ENCODE measurements at places on chromosomes 16 and 17.

- no peak for DNase-seq
These were observed 15.0 kb upstream of the MT4 start for GRCh38 chr16:56549744-56550385.

GRCh38 chr17:72306037-72306436 lies 185.2 kb downstream of the SOX9 start:
- no peak for DNase-seq

DNA sequence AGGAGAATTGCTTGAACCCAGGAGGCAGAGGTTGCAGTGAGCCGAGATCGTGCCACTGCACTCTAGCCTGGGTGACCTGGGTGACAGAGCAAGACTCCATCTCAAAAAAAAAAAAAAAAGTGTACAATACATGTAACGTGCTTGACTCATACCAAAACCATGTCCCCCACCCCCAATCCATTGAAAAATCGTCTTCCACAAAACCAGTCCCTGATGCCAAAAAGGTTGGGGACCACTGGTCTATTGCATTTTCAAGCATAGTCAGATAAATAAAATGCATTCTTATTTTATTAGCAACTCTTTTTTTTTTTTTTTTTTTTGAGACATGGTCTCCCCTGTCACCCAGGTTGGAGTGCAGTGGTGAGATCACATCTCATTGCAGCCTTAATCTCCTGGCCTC lies 52.1 kb downstream of the COPRS start:
- DNase-seq, result no peak

- DNase-seq, result no peak
These were observed at the start of gene LASP1NB for GRCh38 chr17:38925263-38925995. LASP1NB (plus strand) TSS chr17:38925614.

- peak; percentile 39 for DNase-seq
These were observed 87.7 kb downstream of the MYH10 start for GRCh38 chr17:8542599-8543502.

DNA sequence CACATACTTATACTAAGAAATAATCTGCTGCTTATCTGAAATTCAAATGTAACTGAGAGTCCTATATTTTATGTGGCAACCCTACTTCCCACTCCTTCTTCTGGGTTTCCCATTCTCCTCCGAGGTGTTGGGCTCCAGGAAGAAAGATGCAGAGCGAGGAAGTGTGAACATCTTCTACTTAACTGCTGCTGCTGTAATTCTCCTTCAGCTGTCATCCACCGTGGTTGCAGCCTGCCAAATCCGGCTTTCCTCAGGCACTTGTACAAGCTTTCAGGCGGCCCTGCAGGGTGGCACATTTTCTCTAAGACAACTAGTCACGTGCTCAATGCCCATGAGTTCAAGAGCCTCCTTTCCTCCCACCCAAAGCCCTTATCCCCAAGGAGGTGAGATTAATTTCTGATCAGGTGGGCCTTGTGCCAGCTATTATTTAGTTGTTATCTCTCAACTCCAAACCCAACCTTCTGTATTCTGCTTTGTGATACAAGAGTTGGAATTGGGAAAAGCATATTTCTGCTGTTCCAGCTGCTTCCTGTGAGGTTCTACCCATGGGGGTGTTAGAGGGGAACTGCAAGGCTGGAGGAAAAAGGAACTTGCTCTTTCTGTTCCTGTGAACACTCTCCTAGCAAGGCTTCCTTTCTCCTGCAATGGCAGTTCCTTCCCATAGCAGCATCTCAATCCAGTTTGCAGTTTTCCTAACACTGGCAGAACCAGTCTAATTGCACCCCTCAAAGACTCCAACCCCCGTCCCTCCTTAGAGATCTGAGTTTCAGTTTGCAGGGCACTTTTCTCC lies 67.6 kb upstream of the RBBP6 start:
- DNase-seq, result no peak

GRCh38 chr17:58332778-58333735 lies 4.5 kb upstream of the TSPOAP1 start:
- no peak for DNase-seq

DNA sequence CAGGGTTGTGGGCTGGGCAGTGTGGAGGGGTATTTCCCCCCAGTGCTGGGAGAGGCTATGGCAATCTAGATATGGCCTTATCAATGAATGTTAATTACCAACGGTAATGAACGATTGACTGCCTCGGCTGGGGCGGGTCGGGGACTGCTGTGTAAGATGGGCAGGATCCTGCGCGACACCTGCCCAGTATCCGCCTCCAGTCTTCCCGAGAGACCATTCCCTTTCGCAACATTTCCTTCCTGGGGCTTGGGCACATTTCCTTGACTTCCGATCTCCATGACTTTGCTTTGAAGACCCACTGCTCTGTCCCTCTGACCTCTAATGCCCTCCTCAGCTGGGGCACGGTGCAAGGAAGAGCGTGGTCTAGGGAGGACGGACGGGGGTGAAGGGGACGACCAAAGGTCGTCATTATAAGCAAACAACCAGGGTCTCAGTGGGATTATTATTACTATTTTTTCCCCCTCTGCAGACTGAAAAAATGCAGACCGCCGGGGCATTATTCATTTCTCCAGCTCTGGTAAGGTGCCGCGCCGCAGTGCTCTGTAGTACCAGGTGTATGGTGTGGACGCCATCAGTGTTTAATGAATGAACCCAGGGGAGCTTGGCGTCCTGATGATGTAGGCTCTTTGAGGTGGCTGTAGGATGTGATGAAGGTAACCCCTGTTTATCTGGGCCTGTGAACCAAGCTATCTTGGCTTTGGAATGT lies 506 bp downstream of the ATP5MC1 start:
- DNase-seq, result no peak

GRCh38 chr16:84788920-84789391 lies 30.8 kb upstream of the CRISPLD2 start:
- DNase-seq, result no peak

DNA sequence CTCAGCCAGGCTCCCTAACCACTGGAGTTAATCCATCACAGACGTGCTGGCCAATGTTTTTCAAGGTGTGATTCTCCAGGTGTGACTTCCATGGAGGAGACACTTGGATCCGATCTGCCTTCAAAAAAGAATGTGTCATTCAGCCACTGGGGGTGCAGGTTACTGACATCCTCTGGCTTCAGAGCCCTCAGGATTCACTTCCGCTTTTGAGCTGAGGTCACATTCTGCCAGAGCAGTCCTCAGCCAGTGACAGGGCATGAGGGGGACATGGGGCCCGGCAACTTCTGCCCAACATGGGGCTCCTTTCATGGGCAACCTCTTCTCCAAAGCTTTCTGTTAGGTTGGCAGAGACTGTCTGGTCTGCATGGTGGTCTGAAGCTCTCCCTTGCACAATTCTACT lies 81.4 kb downstream of the GRIN2A start:
- no peak for DNase-seq

DNA sequence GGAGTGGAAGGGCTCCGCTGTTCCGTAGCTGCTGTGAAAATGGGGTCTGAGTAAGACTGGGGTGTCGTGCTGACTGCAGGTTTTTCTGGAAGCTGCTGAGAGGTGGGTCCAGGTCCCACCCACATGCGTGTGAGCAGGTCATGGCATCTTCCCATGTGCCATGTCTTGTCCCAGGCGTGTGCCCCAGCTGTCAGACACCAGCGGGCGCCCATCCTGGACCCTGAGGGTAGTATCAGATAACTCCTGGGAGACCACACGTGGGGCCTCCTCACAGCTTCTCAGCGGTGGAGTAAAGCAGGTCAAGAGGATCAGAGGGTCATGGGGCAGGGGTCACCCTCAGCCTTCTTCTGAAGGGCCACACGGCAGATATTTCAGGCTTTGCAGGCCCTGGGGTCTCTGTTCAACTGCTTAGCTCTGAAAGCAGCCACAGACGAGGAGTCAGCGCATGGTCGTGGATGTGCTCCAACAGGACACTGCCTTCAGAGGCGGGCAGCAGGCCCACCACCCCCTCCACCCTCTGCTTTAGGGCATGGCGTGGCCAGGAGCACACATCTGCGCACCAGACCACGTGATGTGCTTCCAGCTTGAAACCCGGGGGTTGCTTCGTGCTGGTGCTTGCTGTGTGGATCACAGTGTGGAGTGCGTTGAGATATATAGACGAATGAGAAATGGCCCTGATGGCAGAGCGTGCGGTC lies 68.7 kb downstream of the BANP start:
- no peak for DNase-seq

- DNase-seq, result no peak
These were observed 2046.8 kb downstream of the TP53TG3F start for GRCh38 chr16:35506018-35506897.

DNA sequence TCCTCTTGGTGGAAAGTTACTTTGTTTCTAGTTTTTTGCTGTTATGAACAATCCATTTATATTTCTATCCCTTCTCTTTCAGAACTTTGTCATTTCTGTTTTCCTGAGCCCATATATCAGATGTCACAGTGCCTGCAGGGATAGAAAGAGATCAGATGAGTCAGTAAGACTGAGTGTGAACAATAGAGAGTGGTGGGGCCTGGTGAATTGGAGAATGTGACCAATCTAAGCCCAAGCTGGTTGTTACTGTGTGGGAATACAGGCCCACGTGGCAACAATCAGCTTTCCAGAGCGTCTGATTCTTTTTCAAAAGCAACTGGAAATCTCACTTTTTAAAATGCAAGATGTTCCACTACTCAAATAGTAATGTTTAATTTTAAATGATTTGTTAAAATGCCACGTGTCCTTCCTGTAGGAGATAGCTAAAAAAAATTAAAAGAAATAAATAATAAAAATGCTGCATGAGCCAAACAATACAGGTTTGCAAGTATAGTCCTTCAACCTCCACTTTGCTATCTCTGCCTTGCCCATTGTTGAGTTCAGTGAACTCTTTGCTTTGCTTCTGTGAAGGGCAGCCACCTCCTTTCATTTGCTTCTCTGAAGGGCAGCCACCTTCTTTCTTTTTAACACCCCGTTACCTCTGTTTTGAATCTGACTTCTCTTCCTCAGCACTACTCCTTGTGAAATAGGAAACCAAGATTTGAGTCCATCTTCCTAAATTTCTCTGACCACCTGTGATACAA lies 9.6 kb downstream of the DCTN5 start:
- DNase-seq, result no peak

DNA sequence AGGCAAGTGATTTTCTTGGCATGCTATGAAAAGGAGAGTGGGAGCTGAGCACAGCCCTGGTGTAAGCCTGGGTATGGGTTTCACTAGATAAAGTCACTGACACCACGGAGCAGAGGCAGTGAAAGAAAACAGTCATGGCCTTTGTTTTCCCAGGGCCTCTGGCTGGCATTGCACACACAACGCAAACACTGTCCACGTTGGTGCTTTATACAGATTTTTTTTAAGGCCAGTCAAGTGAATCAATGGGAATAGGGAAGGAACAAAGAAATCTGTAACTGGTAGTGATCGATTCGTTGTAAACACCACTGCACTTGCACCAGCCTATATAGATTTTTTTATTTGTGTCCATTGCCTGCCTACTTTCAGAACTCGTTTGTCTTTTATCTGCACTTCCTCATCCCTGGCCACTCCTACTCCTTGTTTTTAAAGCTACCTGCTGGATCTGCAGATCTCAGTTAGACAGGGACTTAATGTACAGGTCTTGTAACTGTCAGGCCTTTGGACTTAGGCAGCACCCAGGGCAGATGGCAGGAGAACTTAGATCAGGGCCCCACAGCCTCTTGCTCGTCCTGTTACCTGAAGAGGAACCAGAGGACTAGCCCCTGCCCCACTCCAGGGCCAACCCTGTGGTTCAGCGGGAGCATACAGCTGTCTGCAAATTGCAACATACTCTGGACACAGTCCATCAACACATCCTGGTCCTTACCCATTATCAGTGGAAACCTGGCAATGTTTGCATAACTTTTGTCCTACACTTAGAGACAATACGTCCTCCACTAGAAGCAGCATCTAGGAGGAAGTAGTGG lies 10.6 kb upstream of the TMIGD1 start:
- DNase-seq, result peak; percentile 37

DNA sequence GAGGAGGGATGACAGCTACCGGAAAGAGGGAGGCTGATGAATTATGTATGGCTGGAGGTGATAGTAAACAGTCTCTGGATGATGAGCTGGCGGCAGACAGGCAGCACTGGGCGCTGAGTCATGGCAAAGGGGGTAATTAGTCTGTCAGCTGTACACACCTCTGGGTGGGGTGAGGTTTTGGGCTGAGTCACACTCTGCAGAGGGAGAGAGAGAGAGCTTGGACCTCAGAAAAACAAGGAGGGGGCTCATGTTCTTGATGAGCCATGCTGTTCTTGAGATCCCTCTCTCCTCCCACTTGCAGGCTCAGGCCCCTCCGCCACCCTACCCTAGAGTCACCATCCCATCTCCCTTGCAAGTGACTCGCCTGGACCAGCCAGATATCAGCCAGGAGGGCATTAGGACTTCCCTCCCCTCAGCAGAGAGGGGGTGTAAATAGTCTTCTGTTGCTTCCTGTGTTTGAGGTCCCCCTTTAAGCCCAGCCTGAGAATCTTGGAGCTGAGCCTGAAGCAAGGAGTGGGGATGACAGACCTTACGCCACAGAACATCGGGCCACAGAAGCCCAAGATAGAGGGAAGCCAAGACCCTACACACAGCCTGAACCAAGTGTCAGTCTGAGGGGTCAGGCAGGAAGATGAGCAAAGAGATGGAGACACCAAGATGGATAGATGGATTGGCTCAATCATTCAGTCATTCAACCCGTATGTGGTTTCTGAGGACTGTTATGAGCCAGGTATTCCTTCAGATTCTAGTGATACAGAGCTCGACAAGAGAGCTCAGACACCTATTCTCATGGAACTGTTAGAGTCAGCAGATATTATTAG lies 383.2 kb upstream of the CCL2 start:
- DNase-seq, result no peak

GRCh38 chr17:72613396-72613795 lies 479.1 kb downstream of the SLC39A11 start:
- no peak for DNase-seq

DNA sequence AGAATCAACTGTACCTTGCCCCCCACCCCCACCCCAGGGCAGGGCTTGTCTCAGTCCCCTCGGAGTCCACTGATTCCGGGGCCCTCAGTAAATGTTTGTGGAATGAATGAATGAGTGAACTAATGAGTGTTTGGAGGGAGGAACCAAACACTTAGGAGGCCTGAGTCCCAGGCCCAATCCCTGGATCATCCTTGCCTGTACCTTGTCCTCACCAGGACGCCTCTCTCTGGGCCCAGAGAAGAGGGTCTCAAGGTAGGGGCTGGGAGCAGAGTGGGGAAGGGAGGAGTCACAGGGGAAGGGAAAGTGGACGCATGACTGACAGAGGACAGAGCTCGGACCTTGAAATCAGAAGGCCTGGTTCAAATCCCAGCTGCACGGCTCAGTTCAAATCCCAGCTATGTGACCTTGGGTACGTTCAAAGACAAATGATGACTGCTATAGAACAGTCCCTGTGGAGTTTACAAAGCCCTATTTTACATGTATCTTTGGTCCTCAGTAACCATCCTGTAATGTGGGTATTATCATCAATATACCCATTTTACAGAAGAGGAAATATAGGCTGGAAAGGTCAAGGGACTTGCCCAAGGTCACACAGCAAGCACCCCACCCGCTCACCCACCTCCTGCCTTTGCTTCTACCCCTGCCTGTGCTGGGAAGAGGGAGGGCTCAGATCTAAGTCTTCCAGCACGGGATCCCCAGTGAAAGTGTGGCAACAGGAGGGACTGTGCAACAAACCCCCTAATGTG lies 18.3 kb downstream of the SLC4A1 start:
- no peak for DNase-seq

Measured in SIG-M5 (cell line).